ENCODE measurements at places on chromosomes 3 and 15.
A peak's percentile ranks its signal among the peaks of the same experiment; 100 is the strongest.

DNA sequence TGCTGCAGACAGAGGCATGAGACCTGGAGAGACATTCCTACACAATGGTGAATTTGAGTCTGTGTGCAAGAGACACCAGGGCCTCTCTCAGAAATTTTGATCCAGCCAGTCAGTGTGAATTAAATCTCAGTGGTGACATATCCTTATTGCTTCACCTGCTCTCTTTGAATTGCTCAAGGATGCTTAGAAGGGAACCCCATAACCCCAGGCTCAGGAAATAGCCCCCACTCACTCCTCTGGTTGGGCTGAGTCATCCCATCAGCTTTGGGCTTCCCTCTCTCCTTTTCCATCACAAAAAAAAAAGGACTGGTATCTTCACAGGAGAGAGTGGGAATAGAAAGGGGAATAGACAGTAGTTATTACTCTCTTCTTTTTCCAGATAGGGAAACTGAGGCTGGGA is 33.0 kb upstream of the LARS2 start:
- DNase-seq, result no peak

DNA sequence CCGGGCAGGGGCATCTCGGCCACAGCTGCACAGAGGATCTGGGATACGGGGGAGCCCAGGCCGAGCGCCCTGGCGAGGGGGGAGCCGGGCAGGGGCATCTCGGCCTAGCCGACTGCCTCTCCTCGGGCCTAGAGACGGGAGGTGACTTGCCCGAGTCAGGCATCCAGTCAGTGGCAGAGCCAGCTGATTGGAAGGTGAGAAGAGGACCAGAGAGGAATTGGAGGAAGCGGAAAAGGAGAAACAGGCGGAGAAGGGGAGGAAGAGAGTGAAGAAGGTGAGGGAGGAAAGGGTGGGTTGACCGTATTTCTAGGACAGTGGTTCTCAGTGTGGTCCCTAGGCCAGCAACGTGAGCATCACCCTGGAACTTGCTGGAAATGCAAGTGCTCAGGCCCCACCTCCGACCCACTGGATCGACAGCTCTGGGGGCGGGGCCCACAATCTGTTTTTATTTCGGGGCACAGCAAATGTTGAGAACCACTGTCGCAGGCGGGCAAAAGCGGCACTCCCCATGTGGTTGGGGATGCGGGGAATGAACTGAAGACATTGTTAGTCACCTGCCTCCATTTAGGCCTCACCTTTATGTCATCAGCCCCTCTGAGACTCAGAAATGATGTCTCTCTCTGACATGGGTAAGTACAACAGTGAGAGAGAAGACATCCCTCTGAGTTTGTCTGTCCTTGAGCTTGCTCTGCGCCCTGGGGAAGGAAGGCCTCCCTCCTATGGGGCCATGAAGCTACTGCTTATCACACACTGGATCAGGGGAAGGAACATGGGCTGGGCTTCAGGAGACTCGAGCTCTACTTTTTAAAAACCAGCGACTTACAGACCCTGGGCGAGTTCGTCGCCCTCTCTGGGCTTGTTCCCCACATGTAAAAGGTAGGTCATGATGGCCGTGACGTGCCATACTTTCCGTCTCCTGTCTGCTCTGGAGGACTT is 1.0 kb upstream of the MELTF start:
- DNase-seq, result no peak

GRCh38 chr3:86967062-86967461 is 23.9 kb downstream of the VGLL3 start:
- DNase-seq, result no peak

DNA sequence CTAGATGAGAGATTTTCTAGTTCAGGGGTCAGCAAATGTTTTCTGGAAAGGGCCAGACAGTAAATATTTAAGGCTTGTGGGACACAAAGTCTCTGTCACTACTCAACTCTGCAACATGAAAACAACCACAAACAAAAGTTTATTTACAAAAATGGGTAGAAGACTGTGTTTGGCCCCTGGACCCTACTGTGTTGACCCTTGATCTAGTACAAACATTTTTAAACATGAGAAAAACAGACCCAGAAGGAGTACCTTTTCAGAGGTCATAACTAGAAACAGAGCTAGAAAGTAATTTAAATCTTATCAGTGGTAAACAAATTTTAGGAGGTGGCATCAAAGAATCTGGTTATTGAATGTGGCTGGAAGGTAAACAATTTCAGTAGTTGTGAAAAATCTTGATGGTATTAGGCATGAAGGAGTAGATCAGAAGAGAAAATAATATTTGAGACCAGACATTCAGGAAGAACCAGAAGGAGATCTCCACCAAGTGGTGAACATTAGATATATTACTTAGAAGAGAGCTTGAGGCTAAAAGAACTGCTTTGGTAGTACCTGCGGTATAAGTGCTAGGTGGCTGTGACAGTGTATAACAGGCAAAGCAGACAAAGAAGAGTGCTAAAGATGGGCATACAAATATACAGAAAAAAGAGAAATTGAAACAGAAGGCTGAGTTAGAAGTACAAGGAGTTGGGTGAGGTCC is 101.7 kb downstream of the NR1I2 start:
- DNase-seq, result no peak

- DNase-seq, result no peak
These were observed 351.2 kb downstream of the LPP start for GRCh38 chr3:188505151-188505550.

GRCh38 chr15:43423793-43424192 is 52.9 kb downstream of the TUBGCP4 start:
- no peak for DNase-seq

- no peak for DNase-seq
These were observed 1222.1 kb downstream of the OTOL1 start for GRCh38 chr3:162718697-162719096.

DNA sequence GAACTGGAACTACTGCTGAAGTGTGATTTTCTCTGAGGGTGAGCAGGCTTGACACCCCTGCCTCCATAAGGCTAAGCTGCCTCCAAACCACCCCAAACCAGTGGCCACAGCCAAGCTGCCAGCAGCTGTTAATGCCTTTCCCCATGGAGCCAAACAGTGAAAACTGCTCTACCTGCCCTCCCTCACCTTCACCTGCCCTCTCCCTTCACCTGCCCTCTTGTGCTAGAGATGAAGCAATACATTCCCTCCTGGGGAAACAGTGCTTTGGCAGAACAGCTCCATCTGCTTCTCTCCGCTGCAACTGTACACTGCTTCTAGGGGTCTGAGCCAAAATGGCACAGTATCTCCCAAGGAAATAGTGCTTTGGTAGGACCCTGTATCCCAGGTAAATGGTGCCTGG is 374.1 kb downstream of the FHIT start:
- no peak for DNase-seq

DNA sequence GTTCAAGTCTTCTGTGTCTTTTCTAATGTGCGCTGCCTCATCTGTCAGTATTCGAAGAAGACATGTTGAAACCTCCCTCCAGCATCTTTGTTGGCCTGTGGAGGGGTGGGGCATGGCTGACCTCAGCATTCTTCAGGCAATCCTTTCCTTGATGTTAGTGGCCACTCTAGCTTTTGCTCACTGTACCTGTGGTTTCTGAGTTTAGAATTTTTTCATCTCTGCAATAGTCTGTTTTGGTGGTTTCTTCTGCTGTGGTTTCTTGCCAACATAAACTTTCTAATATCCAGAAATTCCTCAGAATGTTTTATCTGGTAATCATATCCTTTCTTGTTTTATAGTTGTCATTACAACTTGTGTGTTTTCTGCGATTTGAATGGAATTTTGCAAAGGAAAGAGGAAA is 251.3 kb upstream of the NR2E3 start:
- no peak for DNase-seq

DNA sequence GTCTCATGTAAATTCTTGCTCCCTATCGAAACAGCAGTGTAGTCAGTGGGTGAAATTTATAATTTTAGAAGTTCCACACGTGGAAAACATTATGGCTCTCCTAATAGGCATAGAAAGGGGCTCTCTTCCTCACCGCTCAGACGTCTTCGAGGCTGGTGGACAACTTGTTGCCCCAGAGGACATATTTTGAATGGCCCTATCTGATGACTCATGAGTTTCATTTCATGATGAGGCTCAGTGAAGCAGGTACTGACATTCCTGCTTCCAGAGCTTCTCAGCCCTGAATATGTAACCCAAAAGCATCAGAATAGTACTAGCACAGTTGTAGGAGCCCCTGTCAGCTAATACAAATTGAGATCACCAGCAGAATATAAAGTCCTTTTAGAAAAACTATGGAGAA is 117.9 kb downstream of the HERC1 start:
- no peak for DNase-seq

GRCh38 chr15:65655026-65655425 is 33.3 kb downstream of the SLC24A1 start:
- no peak for DNase-seq

DNA sequence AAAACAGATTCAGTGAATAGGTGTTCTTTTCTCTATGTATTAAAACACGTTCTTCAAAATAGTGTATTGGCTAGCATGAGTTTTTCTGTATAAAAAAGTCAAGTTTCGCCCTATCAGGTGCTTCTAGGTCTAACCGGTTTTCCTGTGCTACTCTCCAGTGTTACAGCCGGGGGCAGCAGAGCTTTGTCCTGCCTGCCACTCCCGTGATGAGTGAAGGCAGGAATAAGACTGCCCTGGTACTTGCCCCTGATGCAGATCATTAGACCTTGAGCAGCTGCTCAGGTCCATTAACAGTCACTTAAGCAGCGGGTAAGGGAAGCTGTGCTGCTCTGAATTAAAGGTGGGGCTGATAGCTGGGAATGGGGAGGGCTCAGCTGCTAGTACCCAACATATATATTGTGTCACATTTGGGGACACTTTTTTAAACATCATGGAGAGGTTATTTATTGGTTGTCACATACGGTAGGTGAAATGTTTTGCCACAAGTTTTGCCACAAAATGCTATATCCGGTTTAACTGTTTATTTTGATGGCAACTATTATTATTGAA is 1.3 kb upstream of the UNC13C start:
- no peak for DNase-seq

DNA sequence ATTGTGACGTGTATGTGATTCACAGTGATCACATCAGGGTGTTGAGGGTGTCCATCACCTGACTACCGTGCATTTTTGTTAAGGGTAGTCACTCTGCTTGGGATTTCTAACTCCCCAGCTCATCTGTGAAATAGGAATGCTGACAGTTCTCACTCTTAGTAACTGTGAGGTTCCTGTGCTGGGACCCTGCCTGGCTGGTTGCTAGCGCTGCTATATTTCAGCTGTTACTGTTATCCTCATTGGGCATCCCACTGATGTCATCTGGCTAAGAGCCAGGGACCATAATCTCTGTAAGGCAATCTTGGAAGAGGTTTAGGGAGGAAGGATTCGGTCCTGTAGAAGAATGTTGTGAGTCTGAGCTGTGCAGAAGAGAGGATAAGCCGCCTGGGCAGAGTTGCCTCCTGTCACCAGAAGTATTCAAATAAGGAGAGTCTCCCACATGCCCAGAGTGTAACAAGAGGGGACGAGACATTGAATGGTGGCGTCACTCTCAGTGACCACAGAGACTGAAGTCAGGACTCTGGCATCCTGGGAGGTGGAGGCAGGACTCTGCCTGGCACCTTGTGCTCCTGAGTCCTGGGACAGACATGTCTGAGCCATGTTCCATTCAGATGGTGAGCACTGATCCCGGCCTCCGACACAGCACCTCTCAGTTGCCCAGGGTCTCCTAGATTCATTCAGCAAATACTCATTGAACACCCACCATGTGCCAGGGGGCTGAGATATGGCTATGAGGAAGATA is 52.2 kb downstream of the FBLN2 start:
- peak; percentile 60 for DNase-seq

DNA sequence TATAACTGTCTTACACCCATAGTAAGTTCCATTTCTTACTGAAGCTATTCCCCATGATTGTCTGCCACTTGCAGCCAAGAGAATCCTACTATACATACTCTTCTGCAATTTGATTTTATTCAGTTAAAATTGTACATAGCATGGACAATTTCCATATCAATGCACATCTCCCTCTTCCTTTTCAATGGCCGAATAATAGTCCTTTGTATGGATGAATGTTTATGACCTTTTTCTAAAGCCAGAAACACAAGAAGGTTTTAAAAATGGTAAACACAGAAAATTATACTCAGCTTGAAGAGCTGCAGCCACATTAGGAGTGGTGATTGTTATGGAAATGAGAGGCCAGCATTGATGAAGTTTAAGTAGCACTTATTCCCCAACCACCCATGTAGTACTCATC is 8.5 kb upstream of the ERC2 start:
- DNase-seq, result no peak

DNA sequence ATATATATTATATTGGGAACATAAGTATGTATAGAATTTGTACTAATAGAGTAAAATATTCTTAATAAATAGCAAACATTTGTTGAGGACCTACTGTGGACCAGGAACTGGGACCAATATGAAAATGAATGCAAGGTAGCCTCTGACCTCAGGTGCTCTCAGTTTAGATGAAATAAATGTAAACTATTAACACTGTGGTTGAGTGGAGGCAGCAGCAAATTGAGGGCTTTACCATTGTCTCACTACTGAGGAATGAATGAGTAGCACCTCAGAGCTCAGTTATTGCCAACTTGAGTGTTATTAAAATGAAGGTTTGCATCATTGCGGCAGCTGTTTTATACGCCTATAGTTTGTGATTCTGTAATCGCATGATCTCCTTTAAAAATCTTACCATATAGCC is 90.9 kb upstream of the CGNL1 start:
- no peak for DNase-seq

DNA sequence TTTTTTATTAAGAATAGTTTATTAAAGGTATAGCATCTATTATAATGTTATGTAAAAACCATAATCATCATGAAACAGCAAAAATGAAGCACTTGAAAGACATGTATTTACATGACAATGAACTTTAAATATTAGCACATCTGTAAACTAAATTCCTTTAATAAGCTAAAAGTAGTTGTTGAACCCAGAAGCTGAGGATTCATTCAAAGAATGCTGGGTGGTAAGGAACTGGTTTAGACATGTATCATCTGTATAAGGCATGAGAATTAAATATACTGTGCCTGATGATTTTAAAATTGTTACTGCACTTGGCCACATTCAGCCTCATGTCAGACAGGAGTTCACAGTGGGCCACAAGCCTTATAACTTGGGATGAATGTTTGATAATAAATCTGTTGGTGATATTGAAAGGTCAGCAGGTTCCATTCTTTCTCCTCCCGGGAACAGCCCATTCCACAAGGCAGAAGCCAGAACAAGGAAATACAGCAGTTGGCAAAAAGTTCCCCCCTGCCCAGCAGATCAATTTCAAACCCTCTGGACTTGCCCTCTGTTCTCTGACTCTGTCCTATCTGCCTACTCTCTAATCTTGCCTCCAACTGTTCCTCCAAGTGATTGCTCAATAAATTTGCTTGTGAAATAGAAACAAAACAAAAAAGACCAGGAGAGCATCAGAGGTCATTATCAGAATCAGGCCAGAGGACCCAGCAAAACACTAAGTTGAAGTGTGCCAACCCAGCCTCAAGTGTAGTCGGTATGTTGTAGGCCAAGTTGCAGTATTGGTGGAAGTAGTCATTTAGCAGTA is 49.8 kb upstream of the TEX264 start:
- DNase-seq, result no peak

DNA sequence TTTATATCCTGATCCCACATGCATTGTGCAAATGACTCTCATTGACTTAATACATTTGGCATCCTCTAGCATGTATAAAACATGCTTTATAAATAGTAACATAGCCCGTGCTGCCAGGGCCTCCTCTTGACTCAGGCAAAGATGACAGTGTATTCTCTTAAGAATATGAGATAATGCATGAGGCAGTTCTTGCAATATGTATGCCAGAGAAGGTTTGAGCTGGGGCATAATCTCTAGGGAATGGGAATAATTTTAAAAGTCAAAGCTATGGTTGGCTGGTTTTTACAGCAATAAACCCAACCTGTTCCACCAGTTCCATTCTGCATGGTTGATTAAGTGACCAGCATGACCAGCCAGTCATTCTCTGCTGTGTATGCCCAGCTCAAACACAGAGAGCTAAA is 179.0 kb upstream of the PFN2 start:
- no peak for DNase-seq

- DNase-seq, result no peak
These were observed 39.5 kb upstream of the DGKG start for GRCh38 chr3:186401556-186401955.

All from Panc1 (cell line).